ENCODE measurements at places on chromosomes 3 and 15.

GRCh38 chr15:101006931-101007691, 88.0 kb downstream of the LRRK1 start:
- DNase-seq = peak; percentile 85

- no peak for DNase-seq
Measured at GRCh38 chr15:99371180-99372103, 120.2 kb downstream of the LRRC28 start.

- no peak for DNase-seq
Measured at GRCh38 chr3:99645277-99646106, 7.1 kb downstream of the COL8A1 start.

- no peak for DNase-seq
Measured at GRCh38 chr3:50587806-50588758, 18.8 kb downstream of the HEMK1 start.

DNA sequence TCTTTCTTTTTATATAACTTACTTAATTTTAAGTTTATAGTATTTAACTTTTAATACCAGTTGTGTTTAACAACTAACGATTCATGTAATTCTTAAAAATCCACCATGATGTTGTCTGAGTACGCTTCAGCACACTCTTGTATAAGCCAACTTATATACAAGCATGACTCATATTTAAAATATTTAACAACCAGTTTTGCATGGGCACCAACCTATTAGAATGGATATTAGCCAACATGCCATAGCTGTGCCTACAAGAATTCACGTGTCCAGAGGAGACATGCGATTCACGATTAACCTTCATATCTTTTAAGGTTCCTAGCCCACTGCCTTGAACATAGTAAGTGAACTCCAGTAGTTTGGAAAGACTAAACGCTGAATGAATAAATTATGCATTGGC, 1023.2 kb downstream of the TBL1XR1 start:
- DNase-seq = no peak

DNA sequence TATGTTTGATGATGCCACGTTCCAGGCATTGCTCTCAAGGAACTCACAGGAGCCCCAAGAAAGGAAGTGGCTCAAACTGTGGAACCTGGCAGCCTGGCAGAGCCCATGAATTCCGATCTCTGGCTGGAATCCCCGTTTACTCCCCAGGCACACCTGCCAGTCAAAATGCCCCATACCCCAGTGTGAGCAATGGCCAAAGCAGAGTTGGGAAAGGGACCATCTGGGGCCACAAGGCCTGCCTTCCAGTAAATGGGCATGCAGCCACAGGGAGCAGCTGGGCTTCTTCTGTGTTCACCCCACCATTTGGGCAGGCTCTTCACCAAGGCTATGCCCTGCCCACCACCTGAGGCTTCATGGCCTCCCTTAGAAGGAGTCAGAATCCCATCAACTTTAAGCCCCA, 257.0 kb upstream of the GOLGA6L4 start:
- no peak for DNase-seq

GRCh38 chr15:40439461-40439959, 1.2 kb upstream of the BAHD1 start:
- no peak for DNase-seq

DNA sequence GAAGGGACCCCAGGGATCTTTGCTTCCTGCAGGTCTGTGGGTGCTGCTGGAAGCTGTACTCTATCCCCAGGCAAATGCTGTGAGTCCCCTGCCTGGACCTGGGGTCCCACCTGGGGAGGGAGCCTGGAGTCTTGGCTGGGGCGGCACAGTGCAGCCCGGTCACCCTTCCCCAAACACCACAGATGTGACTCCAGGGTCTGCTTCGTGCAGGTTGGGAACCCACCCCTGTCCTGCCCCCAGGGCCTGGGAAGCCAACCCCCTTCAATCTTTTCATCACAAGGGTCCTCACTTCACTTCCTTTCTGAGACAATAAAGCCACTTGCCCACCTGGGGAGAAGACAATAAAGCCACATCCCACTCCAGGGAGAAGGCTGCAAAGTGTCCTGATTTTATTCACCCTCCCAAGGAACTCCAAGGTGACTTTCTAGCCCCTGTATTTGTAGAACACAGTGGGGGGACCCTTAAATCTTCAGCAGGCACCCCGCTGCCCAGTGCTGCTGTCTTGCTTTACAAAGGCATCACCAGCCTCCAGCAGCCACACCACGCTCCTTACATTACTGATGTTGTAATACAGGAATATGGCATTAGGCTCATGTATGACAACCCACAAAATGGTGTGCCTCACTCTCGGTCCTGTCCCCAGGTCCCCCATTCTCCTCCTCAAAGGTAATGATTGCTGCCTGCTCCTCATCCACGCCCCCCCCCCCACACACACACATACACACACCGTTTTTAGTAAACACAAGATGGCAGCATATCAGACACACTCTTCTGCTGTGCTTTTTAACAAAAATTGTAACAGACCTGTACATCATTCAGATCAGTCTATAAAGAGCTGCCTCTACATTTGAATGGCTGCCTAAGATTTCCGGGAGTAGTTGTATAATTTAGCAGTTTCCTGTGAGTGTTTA, 9.9 kb downstream of the C3orf22 start:
- peak; percentile 10 for DNase-seq
